ENCODE measurements at places on chromosomes 12 and 14.
A peak's percentile ranks its signal among the peaks of the same experiment; 100 is the strongest.

- no peak for DNase-seq
Measured at GRCh38 chr12:15044471-15044870, 71.6 kb downstream of the PDE6H start.

- peak; percentile 92 for DNase-seq
Measured at GRCh38 chr12:106956048-106956578, 406 bp downstream of the TMEM263 start.

DNA sequence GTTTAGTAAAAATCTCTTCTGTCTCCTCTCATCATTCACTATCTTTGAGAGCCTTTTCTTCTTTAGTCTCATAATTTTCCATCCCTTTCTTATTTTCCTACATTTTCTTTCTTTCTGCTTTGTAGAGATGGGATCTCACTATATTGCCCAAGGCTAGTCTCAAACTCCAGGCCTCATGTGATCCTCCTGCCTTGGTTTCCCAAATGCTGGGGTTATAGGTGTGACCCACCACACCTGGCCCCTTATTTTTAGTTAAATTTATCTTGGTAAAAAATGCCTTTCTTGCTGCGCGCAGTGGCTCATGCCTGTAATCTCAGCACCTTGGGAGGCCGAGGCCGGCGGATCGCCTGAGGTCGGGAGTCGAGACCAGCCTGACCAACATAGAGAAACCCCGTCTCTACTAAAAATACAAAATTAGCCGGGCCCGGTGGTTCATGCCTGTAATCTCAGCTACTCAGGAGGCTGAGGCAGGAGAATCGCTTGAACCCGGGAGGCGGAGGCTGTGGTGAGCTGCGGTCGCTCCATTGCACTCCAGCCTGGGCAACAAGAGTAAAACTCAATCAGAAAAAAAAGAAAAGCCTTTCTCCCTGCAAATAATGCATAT is 996 bp downstream of the SLC2A3 start:
- DNase-seq: no peak

DNA sequence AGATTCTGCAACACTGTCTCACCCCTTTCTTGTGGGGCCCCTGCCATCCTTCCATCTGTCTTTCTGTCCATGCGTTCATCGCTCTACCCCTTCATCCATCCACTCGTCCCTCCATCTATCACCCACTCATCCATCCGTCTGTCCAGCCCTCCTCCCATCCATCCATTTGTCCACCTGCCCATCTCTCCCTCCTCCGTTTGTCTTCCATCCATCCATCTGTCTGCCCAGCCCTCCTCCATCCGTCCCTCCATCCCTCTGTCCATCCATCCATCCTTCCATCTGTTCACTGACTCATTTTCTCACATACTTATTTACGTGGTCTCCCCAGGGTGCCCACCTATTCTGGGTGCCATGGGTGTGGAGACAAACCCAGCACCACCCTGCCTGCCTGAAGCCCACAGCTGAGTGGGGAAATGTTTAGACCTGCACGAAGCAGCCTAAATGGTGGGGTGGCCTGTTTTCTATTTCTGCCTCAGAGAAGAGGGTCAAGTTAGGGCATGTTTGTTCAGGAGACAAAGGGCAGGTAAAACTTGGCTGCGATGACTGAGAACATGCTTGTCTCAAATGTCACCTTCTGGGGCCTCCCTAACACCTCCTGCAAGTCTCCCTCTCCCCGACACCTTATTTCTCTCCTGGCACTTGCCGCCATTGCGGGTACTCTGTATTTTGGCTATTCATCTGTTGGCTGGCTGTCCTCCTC is 2.8 kb upstream of the SLC25A47 start:
- peak; percentile 40 for DNase-seq

- no peak for DNase-seq
Measured at GRCh38 chr14:24849471-24849870, 200.5 kb downstream of the STXBP6 start.

DNA sequence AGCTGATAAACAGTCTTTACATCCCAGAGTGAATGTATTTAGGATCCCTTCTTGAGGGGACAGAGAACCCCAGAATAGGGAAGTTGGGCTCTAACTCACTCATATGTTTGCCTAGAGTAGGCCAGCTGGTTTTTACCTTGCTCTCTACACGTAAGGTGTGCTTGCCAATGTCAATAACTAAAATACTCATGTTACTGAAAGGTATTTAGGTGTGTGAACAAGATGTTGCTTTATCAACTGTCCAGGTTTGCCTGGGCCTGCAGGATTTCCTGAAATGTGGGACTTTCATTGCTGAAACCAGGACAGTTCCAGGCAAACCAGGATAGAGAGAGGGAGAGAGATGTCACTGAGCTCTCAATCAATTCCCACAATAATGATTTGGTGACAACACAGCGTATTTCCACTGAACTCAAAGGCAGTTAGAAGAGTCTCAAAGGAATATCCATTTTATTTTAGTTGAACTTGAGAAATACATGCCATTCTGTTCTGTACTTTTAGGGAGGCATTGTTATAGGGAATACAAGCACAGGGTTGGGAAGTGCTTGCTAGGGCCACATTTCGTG is 171.7 kb downstream of the NRXN3 start:
- peak; percentile 88 for DNase-seq

DNA sequence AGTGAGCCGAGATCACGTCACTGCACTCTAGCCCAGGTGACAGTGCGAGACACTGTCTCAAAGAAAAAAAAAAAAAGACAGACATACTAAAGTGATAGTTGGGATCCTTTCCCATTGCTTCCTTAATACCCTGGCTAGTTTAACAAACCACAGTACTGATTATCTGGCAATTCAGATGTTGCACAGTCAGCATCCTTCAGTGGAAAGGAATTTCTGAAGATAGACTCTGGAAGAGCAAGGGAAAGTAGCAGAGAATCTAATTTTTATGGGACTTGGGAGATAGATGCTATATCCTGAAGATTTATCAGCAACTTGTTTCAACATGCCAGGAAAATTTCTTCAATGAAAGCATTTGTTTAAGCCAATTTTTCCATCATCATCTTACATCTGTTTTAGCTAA is 6.5 kb upstream of the PPFIBP1 start:
- DNase-seq: no peak

DNA sequence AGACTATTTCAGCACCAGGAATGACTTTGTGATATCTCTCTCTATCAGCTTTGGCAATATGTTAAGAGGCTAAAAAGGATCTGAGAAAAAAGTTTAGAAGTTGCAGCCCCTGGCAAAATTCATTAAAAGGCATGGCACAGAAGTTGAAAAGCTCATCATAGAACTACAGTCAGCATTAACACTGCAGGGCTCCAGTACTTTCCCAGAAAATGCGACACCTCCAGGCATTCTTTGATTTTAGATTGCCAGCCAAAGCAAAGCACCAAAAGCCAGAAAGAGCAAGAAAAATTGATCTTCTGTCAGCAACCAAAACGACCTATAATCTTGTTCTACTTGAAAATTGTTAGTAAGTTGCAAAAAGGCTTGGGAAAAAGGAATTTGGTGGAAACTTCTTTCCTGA is 713.5 kb downstream of the FSCB start:
- no peak for DNase-seq

DNA sequence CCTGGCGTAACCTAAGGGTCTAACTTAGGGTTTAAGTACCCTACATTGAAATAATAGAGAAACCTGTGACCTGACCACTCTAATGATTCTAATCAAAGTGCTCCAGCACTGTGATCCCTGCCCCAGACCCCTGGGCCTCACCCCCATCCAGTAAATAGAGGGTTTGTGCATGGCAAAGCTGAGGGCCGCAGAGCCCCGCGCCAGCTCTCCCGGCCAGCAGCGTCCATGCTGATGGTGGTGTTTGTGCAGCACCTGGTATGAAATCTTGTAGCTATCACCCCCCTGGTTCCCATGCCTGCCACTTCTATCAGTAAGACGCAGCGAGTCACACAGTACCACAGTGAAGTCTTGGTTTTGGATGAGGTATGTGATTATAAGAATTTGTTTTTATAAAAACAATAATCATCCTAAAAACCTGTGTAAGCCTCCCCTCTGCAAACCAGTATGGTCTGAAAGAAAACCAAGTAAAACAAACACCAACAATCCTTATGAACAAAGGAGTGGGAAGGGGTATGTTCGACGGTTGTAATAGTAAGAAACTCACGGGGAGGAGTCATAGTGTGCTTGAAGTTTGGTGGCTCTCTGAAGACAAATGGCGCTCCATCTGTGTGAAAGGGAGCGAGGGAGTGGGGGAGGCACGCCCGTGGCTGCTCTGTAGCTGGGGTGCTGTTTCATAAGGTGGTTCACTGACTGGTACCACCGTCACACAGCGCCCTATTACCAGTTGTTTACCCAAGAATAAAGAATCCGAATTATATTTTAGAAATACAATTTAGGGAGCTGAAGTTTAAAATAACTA is 156.2 kb downstream of the CACNA1C start:
- no peak for DNase-seq

GRCh38 chr12:79183003-79183402 is 318.4 kb downstream of the SYT1 start:
- DNase-seq: no peak

DNA sequence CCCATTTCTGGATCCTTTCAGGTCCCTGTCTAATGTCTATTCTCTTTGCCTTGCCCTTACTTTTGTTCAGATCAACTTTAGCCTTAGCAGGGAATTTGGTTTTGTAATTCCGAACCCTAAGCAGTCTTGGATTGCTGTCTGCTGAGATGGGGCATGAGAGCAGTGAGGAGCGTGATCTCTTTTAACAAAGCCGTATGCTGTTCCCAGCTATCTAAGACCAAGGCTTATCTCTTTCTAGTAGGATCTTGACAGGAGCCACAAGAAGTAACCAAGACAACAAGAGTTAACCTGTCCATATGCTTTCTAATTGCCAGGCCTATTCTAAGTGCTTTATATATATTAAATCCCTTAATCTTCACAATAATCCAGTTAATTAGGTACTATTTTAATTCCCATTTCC is 4.5 kb upstream of the DHRS7 start:
- DNase-seq: no peak

DNA sequence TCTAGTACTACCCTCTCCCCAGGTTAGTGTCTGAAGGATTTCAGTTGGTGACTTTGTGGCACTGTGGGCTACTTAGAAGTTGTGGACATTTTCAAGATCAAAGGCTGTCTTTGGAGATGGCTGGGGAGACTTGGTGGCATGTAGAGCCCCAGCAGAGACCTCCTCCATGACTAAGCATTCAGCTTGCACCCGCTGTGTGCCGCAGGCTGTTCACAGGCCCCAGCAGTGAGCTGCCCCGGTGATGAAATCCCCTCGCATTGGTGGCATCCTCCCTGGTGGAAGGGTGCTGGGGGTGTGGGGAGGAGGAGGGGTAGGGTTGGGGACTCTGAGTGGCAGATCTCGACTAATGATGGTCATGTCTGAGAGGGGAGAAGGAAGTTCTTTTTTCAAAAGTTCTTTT is 173.9 kb downstream of the TSPAN9 start:
- no peak for DNase-seq

DNA sequence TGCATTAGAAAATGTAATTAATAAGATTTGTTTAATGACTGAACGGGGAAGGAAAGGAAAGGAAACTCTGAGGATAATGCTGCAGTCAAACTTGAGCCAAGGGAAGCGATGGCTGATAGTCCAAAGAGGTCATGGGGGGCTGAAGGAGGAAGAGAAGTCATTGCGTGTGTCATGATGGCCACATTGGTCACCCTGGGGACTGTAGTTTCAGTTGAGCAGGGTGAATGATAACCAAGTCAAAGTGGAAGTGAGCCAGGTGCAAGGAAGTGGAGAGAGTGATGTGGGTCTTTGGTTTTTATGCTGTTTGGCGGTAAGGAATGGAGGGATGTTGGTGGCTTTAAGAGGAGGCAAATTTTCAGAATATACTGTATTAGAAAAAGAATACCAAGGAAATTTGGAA is 21.6 kb downstream of the C12orf75 start:
- DNase-seq: no peak

- no peak for DNase-seq
Measured at GRCh38 chr14:75258079-75258802, 20.4 kb upstream of the FOS start.

DNA sequence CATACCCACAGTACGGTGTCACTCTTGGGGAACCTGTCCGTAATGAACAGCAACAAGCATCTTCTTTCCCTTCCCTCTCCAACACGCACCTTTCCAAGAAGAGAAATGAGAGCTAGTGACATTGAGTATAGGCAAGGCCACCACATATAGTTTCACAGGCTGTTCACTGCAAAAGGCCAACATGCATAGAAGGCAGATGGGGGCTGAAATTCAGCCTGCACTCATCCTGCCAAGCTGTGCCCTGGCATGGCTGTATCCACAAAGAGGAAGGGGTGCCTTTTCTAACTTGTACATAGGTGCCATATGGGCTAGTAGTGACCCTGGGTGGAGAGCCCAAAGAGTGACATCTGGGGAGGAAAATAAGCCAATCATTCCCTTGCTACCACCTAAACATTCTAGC is 169.6 kb downstream of the ZFP36L1 start:
- DNase-seq: peak; percentile 16

GRCh38 chr14:64971943-64972791 is at the start of gene RAB15:
TSS of gene RAB15 (minus strand) at chr14:64972336. CDS start at chr14:64972076, 260 bp downstream.
- DNase-seq: peak; percentile 80

DNA sequence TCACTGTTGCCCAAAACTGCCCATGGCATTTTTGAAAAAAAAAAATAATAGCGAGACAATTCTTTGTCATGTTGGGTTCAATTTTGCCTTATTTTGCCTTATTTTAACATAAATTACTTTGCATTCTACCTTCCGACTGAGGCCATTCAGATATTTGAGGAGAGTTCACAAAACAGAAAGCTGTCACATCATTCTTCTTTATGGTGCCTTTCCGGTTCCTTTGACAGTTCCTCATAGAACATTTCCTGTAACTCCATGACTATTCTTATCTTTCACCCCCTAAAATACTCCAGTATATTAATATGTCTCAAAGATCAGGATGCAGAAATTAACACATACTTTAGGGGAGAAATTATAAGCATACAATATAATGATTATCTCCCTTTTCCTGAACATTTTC is 476.7 kb downstream of the NOVA1 start:
- no peak for DNase-seq

- no peak for DNase-seq
Measured at GRCh38 chr14:87784386-87784785, 208.6 kb downstream of the GALC start.

- no peak for DNase-seq
Measured at GRCh38 chr14:45587142-45587541, 334.1 kb upstream of the MIS18BP1 start.

GRCh38 chr14:104541905-104542465 is 37.6 kb upstream of the C14orf180 start:
- DNase-seq: no peak

DNA sequence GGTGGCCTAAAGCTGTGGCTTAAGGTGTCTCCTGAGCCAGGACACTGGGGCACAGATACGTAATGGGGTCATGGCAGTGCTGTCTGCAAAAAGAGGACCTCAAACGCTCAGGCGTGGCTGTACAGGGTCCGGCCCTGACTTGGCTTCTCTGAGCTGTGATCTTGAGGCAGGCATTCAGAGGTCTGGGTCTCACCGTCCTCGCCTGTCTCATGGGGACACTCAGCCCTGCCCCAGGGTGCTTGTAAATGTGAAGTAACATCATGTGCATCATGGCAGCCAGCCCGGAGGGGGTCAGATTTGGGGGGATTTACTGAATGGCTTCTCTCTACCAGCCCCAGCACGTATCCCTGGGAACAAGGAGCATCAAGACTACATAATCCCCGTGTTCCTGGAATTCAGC is 28.8 kb downstream of the DIO3 start:
- DNase-seq: no peak

All from NCI-H69 (cell line).